ENCODE measurements at places on chromosomes 4 and X.
A peak's percentile ranks its signal among the peaks of the same experiment; 100 is the strongest.

DNA sequence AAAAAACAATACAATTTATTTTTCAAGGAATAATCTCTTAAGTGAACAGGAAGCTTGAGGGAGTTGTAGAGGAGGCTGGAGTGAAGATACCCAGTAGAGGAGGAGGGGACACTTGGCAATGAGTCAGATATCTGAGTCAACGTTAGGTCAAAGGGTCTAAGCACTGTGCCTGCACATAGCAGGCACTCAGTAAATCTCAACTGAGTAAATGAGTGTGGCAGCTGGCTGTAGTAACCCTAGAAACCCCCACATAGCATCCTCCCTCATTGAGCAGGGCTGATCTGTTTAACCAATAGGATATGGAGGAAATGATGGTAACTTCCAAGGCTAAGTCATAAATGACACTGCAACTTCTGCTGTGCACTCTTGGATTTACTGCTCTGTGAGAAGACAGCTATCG, 186.0 kb upstream of the FAM241A start:
- DNase-seq = no peak

- DNase-seq = no peak
These were observed 1149.7 kb downstream of the STPG2 start for GRCh38 chr4:96993560-96993959.

DNA sequence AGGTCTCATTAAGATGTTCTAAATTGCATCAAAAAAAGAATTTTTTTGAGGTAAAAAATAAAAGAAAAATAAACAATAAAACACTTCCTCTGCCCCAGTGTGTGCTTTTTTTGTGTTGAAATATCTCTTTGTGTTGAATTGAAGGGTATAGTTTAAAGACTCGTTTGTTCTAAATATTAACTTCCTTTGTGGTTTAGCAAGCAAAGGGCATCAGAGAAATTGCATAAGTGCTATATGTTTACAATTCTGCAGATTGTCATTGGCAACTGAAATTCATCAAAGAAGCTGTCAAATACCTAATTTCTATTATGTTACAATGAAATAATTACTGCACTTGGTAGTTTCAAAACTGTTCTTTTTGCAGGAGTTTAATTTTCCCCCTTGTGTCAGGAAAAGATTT, 260.5 kb downstream of the DKK2 start:
- no peak for DNase-seq

GRCh38 chr4:33924239-33924638, 2320.1 kb downstream of the ARAP2 start:
- DNase-seq = no peak

DNA sequence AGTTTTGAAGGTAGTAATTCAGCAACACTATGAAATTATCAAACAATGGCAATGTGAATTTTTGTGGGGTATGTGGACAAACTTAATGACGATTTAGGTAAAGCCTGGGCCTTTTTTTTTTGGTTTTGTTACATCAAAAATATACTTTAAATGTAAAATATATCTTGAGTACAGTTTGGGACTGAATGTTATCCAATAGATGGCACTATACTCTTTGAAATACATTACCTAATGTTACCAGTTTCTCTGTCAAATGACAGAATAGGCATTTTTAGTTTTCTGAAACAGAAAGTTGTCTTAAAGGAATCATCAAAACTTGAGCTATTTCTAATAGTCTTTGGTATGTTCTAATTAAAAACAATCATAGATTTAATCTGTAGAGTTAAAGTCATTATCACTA, 1651.9 kb downstream of the C4orf33 start:
- DNase-seq = no peak

- no peak for DNase-seq
These were observed 214.4 kb upstream of the CPEB2 start for GRCh38 chr4:14787894-14788293.

DNA sequence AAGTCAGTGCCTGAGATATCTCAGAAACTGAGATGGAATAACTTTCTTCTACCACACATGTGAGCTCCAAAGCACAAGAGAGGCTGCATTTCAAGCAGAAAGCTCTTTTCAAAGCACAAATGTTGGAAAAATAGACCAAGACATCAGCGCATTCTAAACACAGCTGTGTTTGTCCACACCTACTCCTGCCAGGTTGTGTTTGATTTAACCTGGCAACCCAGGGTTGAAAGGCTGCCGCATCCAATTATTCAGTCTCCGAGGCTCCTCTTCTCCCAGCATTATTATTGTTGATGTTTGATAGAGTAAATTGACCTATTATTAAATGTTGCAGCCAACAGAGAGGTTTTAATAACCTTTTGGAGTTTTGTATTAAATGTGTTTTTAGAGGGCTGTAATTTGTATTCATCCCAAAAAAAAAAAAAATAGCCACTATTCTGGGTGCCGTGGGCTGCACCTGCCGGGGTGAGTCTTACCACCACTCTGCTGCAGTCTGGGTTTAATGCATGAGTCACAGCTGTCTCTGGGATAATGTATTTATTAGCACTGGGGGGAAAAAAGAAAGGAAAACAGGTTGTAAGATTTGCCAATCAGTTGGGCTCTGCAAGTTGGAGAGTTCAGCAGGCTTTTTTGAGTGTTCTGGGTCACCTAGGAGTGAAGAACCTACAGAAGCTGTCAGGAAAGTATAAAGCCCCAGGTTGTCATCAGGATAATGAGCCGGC, 105.2 kb upstream of the NOCT start:
- no peak for DNase-seq

GRCh38 chrX:2332252-2332651, 168.5 kb downstream of the DHRSX start:
- DNase-seq = no peak

GRCh38 chr4:52376132-52376704, 282.9 kb downstream of the USP46 start:
- DNase-seq = peak; percentile 16

GRCh38 chr4:48493452-48494100, 3.5 kb downstream of the ZAR1 start:
- peak; percentile 41 for DNase-seq

DNA sequence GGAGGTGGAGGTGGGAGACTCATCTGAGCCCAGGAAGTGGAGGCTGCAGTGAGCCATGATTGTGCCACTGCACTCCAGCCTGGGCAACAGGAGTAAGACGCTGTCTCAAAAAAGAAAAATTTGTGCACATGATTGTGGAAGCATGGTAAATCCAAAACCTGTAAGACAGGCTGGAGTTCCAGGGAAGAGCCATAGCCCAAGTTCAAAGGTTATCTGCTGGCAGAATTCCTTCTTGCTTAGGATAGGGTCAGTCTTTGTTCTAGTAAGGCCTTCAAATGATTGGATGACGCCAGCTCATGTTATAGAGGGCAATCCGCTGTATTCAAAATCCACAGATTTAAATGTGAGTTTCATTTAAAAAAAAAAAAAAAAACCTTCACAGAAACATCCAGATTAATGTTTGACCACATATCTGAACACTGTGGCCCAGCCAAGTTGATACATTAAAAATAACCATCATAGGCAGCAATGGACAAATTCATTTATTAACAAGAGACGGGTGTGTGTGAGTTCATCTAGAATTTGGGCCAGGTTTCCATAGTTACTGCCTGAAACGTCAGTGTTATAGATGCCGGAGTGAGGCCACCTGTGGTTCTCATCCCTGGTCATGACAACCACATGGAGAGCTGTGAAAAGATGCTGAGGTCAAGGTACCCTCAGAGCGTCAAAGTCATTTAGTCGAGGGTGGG, 35.2 kb upstream of the SLC2A9 start:
- DNase-seq = no peak

- no peak for DNase-seq
These were observed 72.3 kb upstream of the KIT start for GRCh38 chr4:54585321-54586000.

DNA sequence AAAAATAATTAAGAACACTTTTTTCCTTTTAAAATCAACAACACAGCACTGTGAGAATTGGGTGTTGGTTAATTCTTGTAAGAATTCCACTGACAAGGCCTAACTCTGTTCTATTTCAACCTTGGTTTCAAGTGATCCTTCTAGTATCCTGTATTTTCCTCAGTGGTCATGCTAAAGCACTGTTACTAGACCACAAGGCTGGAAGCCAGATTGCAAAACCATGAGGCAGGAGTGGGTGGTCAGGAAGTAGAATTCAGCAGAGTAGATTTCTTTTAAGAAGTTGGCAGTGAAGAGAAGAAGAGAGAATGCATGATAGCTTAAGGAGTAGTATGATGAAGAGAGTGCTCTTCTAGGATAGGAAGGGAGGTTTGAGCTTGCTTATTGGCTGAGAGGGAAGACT, 71.6 kb upstream of the LEF1 start:
- no peak for DNase-seq

- no peak for DNase-seq
These were observed 225.3 kb downstream of the PPP3CA start for GRCh38 chr4:101122019-101122418.

- DNase-seq = no peak
These were observed 47.8 kb downstream of the CASP6 start for GRCh38 chr4:109655396-109655795.

DNA sequence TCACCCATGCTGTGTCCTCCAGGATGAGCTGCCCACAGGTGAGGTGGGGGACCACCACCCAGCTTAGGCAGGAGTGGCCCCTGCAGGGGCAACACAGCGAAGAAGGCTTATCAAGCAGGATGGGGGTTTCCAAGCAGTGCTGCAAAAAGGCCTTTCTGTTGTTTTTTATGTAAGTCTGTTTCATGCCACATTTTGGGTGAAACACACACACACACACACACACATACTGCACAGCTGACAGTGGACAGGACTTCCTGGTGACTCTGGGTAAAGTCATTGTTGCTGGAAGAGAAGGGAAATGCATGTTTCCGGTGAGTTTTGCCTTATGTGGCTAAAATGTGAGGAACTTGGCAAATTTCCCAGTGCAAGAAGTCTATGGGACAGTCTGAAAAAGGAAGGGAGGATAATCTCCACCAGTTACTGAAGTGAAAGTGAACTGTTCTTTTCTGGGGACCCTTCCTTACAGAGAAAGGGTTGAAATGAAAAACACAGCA, 119.2 kb downstream of the IRF2 start:
- DNase-seq = no peak

DNA sequence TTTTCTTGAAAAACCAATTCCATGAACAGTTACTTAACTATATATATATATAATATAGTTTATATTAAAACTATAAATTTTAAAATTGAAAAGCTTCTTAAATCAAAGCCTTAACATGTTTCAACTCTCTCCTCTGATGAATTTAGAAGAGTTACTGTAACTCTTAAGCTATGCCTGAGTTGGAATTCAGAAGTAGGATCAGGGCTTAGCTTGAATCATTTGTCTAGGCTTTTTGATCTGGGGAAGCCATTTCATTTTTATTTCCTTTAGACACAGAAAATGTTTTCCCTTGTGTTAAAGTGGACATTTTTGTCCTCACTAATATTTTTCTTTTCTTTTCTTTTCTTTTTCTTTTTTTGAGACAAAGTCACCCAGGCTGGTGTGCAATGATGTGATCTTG, 40.4 kb upstream of the PDLIM5 start:
- no peak for DNase-seq

DNA sequence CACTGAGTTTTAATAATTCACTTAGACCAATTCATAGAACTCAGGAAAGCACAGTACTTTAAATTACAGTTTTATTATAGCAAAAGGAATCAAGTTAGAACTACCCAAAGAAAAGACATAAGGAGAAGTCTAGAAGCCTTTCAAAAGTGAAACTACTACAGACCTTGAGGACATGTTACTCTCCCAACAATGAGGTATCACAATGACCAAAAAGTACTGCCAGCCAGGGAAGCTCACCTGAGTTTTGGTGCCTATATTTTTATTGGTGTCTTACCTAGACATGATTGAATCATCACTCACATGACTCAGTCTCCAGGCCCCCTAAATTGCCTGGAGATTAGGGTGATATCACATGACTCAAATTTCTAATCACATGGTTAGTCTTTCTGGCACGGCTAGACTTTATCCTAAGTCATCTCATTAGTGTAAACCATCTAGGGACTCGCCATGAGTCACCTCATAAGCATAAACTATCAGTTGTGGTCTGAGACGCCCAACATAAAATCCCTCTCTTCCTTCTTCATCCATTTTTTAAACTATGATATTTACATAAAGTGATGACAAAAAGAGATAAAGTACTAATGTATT, 372.3 kb downstream of the TMA16 start:
- no peak for DNase-seq

- no peak for DNase-seq
These were observed 512.3 kb downstream of the CFAP47 start for GRCh38 chrX:36431819-36432218.

DNA sequence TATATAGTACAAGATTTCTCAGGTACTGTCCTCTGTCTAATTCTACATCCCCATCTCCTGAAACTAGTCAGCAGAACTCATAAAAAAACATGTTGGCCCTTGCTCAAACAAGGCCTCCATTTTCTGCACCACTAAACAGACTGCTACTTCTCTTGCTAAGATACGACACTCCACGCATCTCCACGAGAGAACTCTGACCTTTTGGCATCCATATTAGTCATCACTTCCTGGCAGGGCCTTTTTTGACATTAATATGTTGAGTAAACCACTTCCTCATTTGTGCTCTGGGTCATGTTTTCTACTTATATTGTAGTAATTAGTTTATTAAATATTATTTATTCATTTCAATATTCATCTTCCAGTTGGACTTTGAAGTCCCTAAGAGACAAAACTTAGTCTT, 65.6 kb downstream of the DCAF8L1 start:
- DNase-seq = no peak

DNA sequence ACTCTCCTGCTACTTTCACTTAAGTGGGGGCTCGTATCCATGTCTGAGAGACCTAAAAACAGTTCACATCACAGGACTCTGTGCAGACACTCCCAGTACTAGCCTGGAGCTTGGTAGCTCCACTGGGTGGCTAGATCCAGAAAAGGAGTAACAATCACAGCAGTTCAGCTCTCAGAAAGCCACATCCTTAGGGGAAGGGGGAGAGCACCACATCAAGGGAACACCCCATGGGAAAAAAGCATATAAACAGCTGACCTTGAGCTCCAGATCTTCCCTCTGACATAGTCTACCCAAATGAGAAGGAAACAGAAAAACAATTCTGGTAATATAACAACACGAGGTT, 175.8 kb downstream of the FAM13A start:
- DNase-seq = no peak

- DNase-seq = no peak
These were observed 48.5 kb upstream of the GAB1 start for GRCh38 chr4:143288171-143288570.

- no peak for DNase-seq
These were observed 89.2 kb downstream of the AREG start for GRCh38 chr4:74534121-74534520.

DNA sequence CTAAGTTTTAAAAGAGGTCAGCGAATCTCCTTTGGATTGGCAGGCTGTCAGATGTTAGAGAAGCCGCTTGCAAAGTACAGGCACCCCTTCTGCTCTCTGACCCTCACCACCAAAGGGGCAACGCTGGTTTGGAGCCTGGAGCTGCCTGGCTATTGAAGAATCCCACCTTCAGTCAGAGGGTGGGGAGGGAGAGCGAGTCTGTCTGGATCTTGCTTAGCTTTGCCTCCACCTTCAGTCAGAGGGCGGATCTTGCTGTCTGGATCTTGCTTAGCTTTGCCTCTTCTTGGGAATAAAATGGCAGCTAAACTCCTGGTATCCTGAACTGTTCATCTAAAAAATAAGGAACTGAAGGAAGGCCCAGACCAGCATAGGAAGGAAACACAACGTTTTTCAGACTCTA, 7.3 kb downstream of the CCDC110 start:
- DNase-seq = no peak

All from NCI-H187 (cell line).